Nucleus accumbens (tissue), 56 donors: ENCODE measurements at places on chromosomes 6 and 20.

DNA sequence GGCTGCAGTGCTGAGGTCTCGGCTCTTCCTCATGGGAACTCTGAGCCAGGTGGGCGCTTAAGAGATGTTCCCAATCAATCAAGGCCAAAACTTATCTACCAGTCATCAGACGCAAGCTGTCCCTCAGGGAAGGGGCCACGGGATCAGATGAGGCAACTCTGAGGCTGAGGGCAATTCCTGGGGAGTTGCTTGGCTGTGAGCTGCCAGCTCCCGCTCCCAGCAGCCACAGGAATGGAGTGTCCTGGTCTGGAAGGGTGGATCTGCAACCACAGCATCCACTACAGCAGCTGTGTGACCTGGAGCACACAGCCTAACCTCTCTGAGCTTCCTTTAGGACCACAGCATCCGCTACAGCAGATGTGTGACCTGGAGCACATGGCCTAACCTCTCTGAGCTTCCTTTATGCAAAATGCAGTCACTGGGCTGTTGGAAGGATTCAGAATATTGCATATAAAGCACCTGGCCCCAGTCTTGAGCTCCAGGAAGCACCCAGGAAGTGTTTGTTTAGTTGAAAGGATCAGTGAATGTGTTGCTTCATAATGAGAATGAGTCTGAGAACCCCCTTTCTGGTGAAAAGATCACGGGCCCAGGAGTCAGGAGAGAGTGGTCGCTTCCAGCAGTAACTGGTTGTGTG lies 60.9 kb downstream of the TFAP2C start:
- no peak for DNase-seq

DNA sequence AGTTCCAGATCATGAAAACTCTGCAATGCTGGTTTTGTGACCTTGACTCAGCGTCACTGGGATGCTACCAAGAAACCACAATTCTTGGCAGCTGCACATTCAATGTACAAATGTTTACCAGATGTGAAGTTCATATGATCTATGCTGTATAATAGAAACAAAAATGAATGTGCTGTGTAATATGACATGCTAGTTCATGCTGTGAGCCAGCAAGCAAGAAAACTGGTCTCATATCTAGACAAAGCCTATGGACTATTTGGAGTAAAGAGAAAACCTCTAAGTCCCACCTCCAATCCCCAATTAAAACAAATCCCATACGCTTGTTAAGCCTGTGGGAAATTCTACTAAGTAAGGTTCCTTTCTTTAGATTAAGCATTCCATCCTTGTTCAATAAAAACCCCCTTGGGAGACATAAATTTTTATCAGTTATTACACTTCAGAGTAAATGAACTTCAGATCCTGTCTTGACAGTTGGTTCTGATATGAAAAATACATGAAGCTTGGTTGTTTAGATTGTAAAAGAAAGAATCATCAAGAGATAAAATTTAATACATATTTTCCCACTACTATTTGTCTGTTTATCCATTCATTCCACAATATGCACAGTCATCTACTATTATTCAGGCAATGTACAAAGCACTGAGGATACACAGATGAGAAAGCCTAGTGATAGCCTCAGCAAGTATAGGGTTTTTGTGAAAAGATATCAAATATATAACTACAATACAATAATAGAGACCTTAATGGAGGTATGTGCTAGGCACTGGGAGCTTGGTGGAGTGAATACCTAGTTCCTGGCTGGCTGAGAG lies 20.1 kb downstream of the COL21A1 start:
- DNase-seq: no peak

GRCh38 chr6:145206247-145206907 lies 528.9 kb downstream of the EPM2A start:
- no peak for DNase-seq

- no peak for DNase-seq
These were observed 160.4 kb downstream of the BTBD9 start for GRCh38 chr6:38479331-38479730.

DNA sequence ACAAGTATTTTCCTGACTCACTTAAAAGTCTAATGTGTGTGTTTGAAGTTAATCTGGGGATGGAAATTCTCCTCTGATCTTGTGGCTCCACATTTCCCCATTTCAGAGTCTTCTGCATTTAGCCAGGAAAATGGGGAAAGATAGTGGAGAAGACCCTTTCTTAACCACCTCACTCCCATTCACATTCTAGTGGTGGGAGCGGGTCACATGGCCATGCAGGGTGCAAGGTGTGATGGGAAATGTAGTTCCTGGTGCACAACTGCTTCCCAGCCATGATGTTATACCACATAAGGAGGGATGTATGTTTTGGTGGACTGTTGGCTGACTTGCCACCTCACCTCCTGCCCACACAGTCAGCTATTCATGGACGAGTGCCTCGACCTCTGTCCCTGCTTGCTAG lies 61.8 kb downstream of the BANF2 start:
- no peak for DNase-seq
